ENCODE measurements at places on chromosomes 7 and 10.
A peak's percentile ranks its signal among the peaks of the same experiment; 100 is the strongest.

GRCh38 chr7:91287371-91288084, 23.3 kb downstream of the FZD1 start:
- no peak for DNase-seq

DNA sequence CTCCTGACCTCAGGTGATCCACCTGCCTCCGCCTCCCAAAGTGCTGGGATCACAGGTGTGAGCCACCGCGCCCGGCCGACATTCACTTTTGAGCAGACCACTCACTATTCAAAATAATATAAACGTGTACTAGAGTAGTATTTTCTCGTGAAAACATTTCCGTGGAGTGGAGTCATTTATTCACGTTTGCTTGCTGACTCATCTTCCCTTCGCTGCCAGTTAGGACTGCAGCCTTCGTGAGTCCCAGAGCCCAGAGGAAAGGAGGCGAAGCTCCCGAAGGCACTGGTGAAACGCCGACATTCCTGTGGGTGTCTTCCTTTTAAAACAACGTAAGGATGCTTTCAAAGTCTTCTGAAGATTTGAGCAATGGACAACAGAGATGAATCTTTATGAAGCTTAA, 10.9 kb upstream of the INPP5A start:
- no peak for DNase-seq

GRCh38 chr7:28939367-28939766, 18.8 kb downstream of the TRIL start:
- DNase-seq = no peak

DNA sequence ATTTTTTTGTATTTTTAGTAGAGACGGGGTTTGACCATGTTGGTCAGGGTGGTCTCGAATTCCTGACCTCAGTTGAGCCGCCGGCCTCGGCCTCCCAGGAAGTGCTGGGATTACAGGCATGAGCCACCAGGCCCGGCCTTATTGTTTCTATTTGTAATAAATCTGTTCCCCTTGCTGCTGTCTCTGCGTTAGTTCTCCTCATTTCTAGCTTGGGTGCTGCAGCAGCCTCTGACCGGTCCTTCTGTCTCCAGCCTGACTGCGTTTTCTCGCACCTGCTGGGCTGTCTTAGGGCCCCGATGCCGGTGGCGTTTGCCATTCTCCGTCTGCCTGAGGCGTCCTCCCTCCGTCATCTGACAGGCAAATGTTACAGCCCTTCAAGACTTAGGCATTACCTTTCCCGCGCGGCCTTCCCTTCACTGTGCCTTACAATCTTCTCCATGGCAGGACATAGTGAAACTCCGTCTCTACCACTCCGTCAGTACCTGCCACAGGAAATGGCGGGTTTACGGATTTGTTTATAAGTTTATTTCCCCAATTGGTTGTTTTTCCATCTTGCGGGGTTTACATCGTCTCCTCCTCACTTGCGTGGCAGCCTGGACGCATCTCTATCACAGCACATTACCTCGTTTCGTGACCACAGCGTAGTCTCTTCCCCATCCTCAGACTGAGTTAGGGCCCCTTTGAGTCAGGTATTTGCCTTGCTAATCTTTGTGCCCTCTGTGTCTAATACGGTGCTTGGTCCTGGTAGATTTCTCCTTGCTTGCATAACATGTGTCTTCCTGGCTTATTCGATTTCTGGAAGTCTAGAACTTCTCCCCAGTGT, 2.3 kb upstream of the GIMAP8 start:
- DNase-seq = no peak

DNA sequence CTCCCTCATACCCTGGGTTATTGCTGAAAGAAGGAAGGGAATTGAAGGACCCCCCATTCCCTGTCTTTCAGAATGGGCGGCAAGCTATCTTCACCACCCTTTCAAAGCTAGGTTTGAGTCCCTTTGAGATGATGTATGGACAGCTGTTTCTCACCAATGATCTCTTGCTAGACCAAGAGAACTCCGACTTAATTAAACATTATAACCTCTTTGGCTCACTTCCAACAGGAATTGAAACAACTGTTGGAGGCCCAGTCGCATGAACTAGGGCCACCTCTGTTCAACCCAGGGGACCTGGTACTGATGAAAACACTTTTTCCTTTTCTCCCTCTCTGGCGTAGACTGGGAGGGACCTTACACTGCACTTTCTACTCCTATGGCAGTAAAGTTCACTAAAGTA, 110.6 kb downstream of the ITGB8 start:
- no peak for DNase-seq

GRCh38 chr7:104805449-104806317, 208.3 kb upstream of the KMT2E start:
- DNase-seq = no peak

DNA sequence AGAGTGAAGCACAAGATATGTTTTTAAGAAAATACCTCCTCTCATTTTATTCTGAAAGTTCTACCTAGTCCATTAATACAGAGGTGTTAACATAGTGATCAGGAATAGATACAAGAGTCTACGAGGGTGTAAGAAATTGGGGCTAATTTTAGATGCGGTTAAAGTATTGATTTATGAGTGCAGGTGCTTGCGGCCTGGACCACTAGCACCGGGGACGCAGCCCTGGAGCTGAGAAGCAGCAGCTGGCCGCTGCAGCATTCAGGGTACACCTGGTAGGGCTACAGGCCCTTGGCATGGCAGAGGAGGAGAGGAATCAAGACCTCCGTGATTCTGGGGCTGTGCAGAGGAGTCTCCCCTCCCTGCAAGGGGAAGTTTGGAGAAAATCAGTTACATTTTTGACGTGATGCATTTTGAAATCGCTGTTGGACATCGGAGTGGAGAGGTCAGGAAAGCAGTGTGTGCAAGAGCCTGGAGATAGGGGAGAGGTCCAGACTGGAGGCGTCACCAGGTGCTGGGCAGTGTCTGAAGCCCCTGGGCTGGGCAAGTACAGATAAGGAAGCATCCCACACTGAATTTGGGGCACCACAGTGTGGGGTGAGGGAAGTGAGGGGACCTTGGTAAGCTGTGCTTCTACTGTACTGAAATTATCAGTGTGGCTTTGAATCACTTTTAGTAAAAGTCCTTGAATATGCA, 112.3 kb downstream of the VWC2 start:
- no peak for DNase-seq

DNA sequence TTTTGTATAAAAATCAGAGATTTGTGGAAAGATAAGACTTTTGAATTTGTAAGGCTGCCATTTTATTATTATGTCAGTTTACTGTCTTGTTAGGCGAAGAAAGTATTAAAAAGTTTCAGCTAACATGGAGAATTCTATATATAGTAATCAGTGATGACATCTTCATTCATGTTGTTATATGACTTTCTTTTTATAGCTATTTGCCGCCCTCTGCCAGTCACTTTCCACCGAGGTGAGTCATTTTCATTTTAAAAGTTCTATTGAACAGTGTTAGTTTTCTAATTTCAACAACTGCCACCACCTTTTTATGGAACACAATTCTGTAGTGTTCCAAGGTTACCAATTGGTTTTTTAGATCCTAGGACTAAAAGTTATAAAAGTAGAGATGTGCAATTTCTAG, 11.8 kb downstream of the CUTC start:
- no peak for DNase-seq

GRCh38 chr7:139232904-139233303, 1.9 kb downstream of the UBN2 start:
- no peak for DNase-seq

GRCh38 chr10:51001587-51001986, 72.7 kb upstream of the PRKG1 start:
- peak; percentile 0 for DNase-seq

DNA sequence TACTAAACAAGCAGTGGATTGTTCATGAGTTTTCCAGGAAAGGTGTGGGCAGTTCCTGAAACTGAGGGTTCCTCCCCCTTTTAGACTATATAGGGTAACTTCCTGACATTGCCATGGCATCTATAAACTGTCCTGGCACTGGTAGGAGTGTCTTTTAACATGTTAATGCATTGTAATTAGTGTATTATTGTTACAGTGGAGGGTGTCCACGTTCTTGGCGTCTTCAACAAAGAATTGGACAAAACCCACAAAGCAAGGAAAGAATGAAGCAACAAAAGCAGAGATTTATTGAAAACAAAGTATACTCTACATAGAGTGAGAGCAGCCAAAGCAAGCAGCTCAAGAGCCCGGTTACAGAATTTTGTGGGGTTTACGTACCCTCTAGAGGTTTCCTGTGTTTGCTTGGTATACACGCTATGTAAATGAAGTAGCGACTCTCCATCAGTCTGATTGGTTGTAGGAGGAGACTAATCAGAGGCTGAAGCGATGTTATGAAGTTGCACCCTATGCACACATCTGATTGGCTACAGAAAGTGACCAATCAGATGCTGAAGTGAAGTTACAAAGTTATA, 175.2 kb downstream of the NSUN6 start:
- DNase-seq = no peak

GRCh38 chr10:103184615-103185014, 8.5 kb downstream of the NT5C2 start:
- no peak for DNase-seq

DNA sequence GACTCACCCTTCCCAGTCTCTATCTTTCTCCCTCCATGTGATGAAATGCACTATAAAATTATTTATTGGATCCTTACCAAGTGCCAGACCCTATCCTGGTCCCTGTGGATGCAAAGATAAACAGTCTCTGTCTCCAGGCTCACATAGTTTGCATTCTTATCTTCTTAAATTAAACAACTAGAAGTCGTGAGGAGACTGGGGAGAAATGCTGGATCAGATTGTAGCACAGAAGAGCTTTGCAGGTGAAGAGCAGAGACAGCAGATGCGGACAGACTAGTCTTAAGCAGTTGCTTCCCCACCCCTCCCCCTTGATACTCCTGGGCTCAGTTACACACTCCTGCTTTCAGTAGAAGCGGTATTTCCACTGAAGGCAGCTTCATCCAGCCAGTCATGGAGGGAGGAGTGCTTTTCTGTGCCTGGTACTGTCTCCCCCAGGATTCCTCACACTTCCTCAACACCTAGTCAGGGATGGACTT, 20.8 kb upstream of the CDK1 start:
- no peak for DNase-seq

DNA sequence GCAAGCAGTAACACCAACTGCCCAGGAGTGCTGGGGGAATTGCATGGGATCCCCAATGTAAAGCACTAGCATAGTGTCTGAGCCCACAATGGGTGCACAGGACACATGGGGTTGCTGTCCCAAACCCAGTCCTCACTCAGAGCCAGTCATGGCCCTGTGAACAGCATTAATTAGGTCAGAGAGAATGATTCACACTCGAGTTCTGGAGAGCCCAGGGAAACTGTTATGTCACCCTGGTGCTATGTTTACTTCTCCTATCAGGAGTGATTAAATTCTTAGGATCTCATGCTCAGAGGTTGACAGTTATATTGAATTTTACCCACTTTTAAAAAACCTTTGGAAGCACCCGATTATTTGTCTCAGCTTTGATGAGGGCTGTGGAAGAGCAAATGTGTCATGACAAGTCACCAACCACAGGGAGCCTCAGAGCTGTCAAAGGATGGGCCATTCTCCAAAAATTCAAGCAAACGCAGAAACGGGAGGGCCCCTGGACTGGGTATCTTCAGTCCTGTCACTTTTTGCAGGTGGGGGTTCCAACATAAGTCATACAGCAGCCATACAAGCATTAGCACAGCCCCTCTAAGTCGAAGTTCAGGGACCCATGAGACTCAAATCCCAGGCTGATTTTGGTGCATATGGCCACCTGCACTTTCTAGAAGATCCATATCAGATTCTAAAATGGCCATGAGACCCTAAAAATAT, 1.3 kb upstream of the RASSF4 start:
- DNase-seq = no peak

DNA sequence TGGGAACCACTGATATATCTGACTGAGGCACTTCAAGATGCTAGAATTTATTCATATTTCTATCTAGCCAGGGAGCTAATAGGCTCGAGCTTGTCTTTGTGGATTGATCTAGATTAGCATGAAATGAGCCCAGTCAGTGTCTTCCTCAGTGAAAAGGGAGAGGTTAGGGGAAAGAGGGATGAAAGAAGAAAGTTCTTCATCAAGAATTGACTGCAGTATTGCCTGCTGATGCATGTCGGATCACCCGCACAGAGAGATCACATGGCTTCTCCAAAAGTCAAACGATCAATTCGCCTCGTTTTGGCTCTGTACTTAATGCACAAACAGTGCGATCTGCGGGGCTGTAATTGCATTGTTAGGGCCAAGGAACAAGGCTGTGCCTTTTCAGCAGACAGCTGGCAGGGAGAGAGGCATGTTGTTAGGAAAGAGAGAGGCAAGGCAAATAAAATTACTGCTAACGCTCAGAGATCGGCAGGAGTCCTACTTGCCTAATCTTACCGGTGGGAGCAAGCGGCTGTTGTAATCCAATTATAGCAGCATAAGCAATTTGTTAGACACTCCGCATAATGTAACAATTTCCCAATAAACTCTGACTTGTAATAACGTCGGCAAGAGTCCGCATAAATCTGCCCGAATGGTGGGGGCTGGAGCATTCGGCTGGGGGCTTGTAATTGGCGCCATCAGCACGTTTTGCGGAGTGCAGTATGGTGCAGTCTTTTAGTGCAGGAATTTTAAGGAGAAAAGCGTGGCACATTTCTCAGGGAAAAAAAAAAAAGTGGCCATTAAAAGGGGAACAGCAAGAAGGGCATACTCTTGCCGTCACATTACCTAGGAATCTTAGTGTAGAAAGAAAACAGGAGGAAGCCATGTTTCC, 102.1 kb downstream of the POLL start:
- DNase-seq = peak; percentile 19

- no peak for DNase-seq
Observed at GRCh38 chr7:120332433-120332832, 59.5 kb downstream of the KCND2 start.

GRCh38 chr10:73433538-73433867, at the start of gene MSS51:
MSS51 (minus strand) TSS chr10:73433561; CDS start chr10:73428284, 5,277 bp downstream.
- DNase-seq = no peak

DNA sequence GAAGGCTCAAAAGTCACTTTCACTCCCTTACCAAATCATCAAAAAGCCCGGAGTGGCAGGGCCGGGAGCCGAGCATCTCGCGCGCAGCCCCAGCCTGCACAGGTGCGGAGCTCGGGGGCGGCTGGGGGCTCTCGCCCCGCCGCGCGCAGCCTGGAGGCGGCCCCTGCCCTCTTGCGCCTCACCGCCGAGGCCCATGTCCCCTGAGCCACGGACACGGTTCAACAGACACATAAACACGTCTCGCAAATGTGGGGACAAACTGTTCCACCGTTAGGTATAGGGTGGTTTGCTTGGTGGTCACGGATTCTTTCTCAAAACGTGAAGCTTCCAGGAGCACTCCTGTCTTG, 700 bp downstream of the GSAP start:
- no peak for DNase-seq

- no peak for DNase-seq
Observed at GRCh38 chr7:97174303-97174702, 56.8 kb downstream of the SDHAF3 start.

DNA sequence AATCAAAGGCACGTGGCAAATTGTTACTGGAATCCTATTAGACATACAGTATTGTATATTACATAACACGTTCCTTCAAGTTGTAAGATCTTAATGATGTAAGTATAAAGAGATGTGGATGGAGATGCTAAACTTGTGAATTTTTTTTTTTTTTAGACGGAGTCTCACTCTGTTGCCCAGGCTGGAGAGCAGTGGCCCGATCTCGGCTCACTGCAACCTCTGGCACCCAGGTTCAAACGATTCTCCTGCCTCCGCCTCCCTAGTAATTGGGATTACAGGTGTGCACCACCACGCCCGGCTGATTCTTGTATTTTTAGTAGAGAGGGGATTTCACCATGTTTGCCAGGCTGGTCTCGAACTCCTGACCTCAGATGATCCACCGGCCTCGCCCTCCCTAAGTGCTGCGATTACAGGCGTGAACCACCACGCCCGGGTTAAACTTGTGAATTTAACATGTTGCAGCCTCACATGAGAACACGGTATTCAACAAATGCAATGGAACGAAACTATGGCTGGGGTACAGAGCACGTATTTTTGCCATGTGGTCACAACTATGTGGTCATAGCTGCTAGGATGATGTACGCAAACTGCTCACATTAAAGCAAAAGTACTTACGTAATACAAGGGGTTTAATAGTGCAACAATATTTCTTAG, 818 bp upstream of the SUPV3L1 start:
- DNase-seq = no peak

Data from NCI-H748 treated with DMSO at 0.1 percent for 48 hours (cell line).